ENCODE measurements at places on chromosomes 12 and 14. TPM values are rescaled to one million over a fixed set of nuclear protein-coding genes. Genes with fewer than 3 reads are reported as not detected.

GRCh38 chr12:47990351-47991105, 13.7 kb downstream of the COL2A1 start:
- no peak for DNase-seq

GRCh38 chr12:56315249-56315621, 553 bp downstream of the CNPY2 start:
- no peak for DNase-seq

GRCh38 chr12:109782326-109782703, 50.9 kb downstream of the TRPV4 start:
- no peak for DNase-seq

GRCh38 chr12:59937148-59937547, 341.3 kb downstream of the SLC16A7 start:
- no peak for DNase-seq

GRCh38 chr12:115088328-115088994, 404.5 kb upstream of the TBX3 start:
- DNase-seq: no peak

DNA sequence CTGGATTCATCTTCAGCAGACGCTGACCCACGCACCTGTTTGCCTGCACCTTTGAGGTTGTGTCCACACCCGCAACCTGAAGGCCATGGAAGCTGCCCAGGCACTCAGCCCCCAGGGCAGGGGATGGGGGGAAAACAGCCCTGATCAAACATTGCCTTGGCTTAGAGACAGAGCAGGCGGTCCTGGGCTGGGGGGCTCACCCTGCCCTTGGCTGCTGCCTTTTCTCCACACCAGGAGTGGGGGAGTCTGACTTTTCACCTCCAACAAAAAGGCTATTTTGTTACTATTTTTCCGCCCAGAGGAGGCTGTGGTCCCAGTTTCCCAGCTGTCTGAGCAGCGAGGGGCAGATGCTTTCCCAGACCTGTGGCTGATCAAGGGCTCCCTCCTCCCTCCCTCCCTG, 24.2 kb downstream of the BCL11B start:
- no peak for DNase-seq

GRCh38 chr12:30847259-30847658, 79.3 kb upstream of the TSPAN11 start:
- no peak for DNase-seq

DNA sequence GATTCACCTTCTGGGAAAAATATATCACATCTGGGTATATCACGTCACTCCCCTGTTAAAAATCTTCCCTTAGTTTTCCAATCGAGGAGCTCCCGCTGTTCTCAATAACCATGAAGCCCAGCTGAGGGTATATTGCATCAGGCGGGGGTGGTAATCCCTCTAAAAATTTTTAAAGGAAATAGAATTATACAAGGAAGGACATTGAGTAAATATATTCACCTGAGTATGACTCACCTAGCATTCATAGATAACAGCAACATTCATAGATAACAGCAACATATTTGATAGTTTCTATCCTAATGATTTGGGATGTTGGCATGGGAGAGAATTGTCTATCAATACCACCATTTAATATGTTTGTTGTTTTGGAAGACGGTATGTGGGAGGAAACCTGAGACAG, 473.6 kb downstream of the RMST start:
- DNase-seq: no peak

DNA sequence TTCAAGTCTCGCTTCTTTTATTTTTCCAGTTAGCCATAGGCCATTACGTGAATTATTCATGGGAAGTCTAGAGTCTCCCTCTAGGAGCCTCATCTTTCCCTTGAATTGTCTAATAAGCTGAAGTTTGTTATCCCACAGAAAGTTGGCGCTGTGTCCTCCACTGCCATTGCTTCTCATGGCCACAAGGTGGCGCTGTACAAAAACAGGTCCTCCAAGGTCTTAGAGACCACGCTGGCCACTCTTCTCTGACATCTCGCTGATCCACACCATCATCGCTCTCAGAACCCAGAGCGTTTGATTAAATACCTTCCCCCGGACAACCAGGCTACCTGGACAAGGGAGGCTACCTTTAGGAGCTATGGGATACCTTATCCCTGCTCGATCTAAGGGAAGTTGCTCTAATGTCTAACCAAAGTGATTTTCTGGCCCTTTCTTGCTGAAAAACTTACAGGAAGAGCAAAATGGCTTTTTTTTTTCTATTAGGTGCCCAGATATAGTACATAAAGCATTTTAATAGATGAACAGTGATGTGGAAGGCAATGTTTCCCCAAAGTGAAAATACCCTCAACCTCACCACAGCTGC, 110.0 kb downstream of the CCDC60 start:
- peak; percentile 4 for DNase-seq

DNA sequence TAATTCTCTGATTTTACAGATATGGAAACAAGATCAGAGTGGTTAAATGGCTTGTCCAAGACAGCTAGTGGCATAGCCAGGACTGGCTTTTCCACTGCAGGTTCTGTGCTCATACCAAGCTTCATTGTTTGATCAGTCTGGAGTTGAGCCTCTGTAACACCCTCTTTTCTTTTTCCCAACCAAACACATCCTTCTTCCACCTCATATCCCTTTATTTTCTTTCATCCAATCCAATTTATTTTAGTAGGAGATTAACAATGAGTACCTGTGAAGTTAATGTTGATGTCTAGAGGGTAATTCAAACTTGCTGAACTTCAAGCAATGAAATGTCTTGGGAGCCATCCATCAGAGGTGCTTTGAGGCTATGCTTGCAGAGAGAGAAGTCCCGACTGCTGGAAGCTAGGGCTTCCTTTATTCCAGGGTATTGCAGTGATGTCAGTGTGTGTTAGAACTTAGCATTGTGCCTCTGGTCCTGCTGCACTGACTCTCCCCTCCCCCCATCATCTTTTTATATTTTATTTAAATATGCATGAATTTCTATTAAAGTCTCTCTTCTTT, 452.1 kb upstream of the PDE3A start:
- DNase-seq: no peak

DNA sequence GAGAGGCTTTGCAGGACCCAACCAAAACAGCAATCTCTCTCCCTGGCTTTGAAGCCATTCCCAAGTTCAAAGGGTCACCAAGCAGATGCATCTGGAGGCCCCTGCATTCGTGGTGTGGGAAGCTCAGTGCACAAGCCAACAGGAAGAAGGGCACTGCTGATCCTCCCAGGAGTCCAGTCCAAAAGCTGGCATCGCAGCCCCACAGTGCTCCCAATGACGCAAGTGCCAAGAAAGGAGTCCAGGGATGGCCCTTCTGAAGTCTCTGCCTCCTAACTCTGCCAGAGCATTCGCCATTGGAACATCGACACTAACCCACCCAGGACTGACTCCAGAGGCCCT, 25.1 kb downstream of the PXN start:
- DNase-seq: no peak

GRCh38 chr12:131136539-131136872, 182.8 kb downstream of the ADGRD1 start:
- DNase-seq: no peak

DNA sequence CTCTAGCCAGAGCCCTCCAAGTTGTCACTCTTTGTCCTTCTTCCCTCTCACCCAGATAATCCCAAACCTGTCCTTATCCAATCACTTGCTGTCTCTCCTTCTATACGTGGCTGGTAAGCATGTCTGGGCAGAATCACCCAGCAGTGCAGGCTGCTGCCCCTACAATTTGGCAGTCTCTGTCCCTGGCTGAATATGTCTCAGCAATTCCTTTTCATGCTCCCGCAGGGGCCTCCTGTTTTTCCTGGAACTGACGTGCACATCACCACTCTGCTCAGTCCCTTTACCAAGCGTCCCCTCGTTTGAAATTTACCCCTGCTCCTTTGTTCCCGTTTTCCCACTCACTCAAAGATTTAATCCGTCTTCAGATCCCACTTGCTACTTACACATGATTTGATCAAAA, 80.0 kb downstream of the ST8SIA1 start:
- no peak for DNase-seq

DNA sequence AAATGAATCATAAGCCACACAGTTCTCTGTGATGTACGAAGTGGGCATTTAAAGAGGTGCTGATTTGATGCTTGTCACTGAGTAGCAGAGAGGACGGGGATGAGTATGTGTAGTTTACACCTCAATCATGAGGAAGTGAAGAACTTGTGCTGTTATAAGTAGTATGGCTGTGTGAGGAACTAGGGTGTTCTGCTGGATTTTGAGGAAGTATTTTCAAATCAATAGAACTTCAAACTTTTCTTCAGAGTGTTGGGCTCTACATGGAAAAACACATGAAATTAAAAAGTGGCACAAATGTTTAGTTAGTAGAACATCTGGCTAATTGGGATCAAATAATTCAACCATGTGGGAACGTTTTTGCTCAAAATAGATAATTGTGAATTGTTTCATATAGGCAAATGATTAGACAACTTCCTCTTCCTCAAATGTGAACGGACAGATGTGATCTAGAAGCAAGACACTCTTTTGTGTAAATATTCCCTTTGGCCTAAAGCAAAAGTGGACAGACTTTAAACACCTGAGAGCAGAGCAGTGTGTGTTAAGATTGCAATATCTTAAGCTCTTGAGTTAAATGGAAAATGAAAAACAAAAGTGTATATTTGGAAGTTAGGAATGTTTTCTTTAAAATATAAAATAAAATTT, 168.5 kb downstream of the NAV3 start:
- no peak for DNase-seq

DNA sequence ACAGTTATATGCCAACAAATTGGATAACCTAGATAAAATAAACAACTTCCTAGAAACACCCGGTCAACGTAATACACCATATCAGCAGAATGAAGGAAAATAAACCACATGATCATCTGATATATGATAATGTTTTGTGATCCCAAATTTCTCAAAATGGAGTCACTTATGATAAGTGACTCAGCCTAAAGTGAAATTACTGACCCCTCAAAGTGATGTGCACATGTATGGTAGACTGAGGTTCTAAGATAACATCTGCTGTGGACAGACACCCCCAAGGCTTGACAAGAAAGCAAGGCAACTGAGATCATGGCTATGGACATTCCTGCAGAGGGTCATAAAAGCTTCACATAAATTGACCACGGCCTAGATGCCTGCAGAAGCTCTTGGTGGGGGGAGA, 105.1 kb upstream of the DCN start:
- no peak for DNase-seq

GRCh38 chr14:104286086-104286485, 147.7 kb downstream of the KIF26A start:
- DNase-seq: no peak

GRCh38 chr12:49838973-49839633, 3.8 kb downstream of the BCDIN3D start:
- no peak for DNase-seq

GRCh38 chr12:3655328-3655900, 97.5 kb downstream of the CRACR2A start:
- no peak for DNase-seq

GRCh38 chr14:104820669-104821228, 19.8 kb downstream of the ZBTB42 start:
- no peak for DNase-seq

GRCh38 chr14:48805315-48805714, 780.9 kb downstream of the RPS29 start:
- no peak for DNase-seq

DNA sequence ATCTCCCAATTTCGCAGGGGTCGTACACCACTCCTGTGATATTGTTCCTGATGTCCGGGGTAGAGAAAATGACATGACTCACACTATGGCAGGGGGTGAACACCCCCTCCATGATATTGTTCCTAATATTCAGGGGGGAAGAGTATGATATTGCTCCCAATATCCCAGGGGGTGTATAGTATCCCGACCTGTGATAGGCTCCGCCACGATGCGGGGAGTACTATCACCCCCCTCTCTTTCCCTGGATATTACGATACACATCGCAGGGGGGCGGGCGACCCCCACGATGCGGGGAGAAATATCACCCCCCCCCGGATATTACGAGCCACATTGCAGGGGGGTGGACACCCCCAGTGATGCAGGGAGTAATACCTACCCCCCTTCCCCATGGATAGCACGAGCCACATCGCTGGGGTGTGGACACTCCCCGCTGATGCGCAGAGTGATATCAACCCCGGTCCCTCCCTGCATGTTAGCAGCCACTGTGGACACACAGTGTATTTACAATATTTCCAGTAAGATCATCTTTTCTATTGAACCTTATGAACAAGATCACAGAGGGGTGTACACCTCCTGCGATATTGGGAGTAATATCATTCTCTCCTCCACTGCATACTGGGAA, 17.7 kb downstream of the SMIM41 start:
- DNase-seq: no peak

GRCh38 chr12:97637770-97638169, 175.2 kb downstream of the RMST start:
- DNase-seq: no peak

DNA sequence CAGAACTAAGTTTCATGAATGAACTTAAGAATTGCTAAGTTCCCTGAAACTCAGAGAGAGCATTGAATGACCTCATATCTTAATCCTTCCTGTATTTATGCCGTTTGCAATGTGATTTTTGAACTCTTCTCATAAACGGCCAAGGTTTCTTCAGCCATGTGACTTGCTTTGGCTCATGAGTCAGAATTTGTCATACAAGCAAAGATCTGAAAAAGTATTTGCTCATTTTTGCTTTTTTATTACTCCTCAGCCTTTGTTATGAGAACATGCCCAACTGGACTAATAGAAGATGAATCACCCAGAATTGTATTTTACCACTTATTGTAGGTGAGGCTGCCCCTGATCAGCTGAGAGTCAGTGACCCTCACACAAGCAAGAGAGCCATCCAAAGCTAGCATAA, 693.8 kb downstream of the BCL11B start:
- no peak for DNase-seq

DNA sequence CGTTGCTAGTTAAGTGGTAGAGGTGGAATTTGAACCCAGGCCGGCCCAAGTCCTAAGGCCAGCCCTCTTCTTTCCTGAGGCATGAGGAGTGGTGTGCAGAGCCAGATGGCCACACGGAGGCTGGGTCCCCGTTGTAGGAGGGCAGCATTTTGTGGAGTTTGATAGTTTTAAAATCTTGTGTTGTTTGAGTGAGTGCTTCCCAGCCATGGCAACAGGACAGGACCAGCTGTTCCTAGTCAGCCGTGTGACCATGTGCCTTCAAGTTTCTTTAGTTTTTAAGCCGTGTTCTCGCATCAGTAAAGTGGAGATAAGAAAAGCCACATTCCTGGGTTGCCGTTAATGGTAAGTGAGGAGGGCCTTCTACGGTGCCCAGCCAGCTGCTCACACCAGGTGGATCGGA, 44.4 kb downstream of the UBE3B start:
- no peak for DNase-seq

- no peak for DNase-seq
Measured at GRCh38 chr14:50047274-50047676, 69.1 kb downstream of the VCPKMT start.

Gene SYNJ2BP
- 43.6 TPM for polyA plus RNA-seq

Gene LRRC10
- not detected for polyA plus RNA-seq

Gene ATP5MC2
- 606 TPM for polyA plus RNA-seq

Gene IQSEC3
- 12.4 TPM for polyA plus RNA-seq

Gene RPGRIP1
- polyA plus RNA-seq: 0.74 TPM

Gene AMDHD1
- polyA plus RNA-seq: 1.8 TPM

Gene CLEC4D
- polyA plus RNA-seq: 0.30 TPM

Gene GNB3
- 4.3 TPM for polyA plus RNA-seq

Gene MYF6
- polyA plus RNA-seq: 0.13 TPM

Gene SMOC1
- 1.7 TPM for polyA plus RNA-seq
